ENCODE measurements at places on chromosomes 2 and 18. TPM values are rescaled to one million over a fixed set of nuclear protein-coding genes. Genes with fewer than 3 reads are reported as not detected.
A peak's percentile ranks its signal among the peaks of the same experiment; 100 is the strongest.

DNA sequence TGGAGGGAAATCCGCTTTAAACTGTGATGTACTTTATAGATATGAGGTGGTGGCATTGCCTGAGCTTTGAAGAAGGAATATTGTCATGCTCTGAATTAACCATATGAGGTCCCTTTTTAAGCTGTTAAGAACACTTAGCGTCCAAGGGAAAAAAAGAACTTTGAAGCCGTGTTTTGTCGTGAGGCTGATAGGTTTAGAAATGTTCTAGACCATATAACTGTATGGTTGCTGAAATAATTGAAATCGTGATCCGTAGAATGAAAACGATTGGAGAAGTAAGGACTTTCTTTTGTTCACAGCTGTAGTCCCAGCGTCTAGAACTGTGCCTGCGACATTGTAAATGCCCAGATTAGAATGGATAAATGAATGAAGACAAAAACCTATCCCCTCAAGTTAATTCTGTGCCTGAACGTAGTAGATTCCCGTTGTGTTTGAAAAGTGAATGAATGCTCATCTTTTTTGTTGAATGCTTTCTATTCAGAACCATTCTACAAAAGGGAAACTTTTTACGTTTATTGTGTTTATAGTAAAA, 1.5 kb downstream of the SMCHD1 start:
- H3K27ac ChIP-seq: peak overlapping the region; percentile 98
- peaks cover 5% of the 10 kb centered on the region for H3K36me3 ChIP-seq
- H3K4me3 ChIP-seq: peak overlapping the region; percentile 82
- DNase-seq: no peak
- peaks cover 64% of the 10 kb centered on the region for H3K4me1 ChIP-seq

The KATNAL2 gene
- total RNA-seq: 0.43 TPM

GRCh38 chr2:204743393-204743960, 198.2 kb downstream of the PARD3B start:
- H3K4me1 ChIP-seq: no peaks in the 10 kb centered on the region
- no peaks in the 10 kb centered on the region for H3K27me3 ChIP-seq

The SULT1C3 gene
- not detected for total RNA-seq

DNA sequence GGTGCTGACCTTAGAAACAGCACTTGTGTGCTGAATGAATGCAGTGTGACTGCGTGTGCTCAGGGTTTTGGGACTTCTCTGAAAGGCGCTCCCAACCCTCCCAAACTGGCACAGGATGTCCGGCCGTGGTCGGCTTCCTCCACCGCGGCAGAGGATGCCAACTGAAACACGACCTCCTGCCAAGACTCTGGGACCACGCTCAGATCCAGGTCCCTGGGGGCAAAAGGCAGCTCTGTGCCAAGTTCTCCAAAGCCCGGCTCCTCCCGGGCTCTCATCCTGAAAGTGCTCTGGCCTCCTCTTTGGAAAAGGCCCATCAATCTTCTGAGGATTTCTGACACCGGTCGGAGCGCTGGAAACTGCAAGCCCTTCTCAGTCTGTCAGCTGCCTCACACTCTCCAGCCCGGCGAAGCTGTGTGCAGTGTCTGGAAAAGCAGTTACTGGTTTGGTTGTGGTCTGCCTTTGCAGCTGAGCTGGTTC, 32.3 kb upstream of the ZBTB7C start:
- H3K4me3 ChIP-seq: no peak overlapping the region
- DNase-seq: peak; percentile 70
- H3K27ac ChIP-seq: peak overlapping the region; percentile 62
- H3K27me3 ChIP-seq: peaks cover 43% of the 10 kb centered on the region
- H3K36me3 ChIP-seq: no peaks in the 10 kb centered on the region

The RAPH1 gene
- total RNA-seq: 116 TPM

DNA sequence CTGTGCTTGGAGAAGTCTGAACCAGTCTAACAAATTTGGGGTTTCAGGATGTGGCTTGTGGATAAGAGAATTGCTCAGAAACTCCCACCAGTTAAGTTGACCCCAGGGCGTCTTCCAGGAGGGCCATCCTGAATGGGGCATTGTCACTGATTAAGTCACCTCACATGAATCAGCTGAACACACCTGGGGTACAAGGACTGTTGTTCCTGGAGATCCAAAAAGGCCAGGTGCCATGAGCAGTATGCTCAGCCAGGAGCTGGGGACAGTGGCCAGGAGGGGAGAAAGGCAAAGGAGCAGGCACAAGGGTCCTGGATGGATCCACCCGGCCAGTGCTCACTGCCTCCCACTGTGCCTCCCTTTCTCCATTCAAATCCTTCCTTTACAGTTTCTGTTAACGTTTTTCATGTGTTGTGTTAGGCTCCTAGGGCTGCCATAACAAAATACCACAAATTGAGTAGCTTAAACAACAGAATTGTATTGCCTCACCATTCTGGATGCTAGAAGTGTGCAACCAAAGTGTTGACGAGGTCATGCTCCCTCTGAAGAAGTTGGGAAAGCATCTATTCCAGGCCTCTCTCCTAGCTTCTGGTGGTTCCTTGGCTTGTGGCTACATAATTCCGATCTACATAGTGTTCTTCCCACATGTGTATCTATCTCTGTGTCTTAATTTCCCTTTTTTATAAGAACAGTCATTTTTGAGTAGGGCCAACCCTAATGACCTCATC, 33.4 kb downstream of the TRABD2A start:
- DNase-seq: no peak
- H3K27me3 ChIP-seq: no peaks in the 10 kb centered on the region
- H3K36me3 ChIP-seq: no peaks in the 10 kb centered on the region

GRCh38 chr2:71694501-71695234, 241.3 kb downstream of the DYSF start:
- H3K4me3 ChIP-seq: no peak overlapping the region
- H3K27me3 ChIP-seq: no peaks in the 10 kb centered on the region
- H3K27ac ChIP-seq: no peak overlapping the region
- H3K4me1 ChIP-seq: no peaks in the 10 kb centered on the region
- no peak for DNase-seq

DNA sequence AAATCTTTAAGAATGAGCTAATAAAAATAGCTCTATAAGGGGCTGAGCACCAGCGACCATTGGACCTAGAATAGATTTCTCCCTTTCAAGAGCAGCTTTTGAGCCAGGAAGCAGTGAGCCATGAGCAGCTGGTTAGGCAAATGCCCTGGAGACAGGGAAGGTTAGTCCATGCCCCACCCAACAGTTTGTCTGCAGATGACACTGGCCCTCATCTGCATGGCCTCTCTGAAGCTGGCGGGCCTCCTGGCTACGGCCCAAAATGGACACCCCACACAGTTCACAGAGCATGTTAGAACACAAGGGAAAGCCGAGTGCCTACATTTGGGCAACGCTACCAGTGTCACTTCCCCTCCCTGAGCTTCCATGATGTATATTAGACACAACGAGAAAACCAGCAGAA, 201.1 kb downstream of the MGAT5 start:
- H3K27ac ChIP-seq: no peak overlapping the region
- H3K4me1 ChIP-seq: peaks cover 11% of the 10 kb centered on the region
- no peak for DNase-seq

The SP140 gene
- not detected for total RNA-seq

- H3K36me3 ChIP-seq: no peaks in the 10 kb centered on the region
- H3K4me3 ChIP-seq: no peak overlapping the region
- H3K27me3 ChIP-seq: no peaks in the 10 kb centered on the region
- no peak for DNase-seq
- no peak overlapping the region for H3K27ac ChIP-seq
These were observed 11.4 kb downstream of the EPAS1 start for GRCh38 chr2:46308629-46309028.

- peaks cover 30% of the 10 kb centered on the region for H3K27me3 ChIP-seq
- H3K27ac ChIP-seq: no peak overlapping the region
- H3K4me1 ChIP-seq: no peaks in the 10 kb centered on the region
- H3K36me3 ChIP-seq: no peaks in the 10 kb centered on the region
- no peak overlapping the region for H3K4me3 ChIP-seq
These were observed 7.6 kb upstream of the ADAM23 start for GRCh38 chr2:206435742-206436141.

GRCh38 chr2:187360286-187360685, 87.8 kb downstream of the CALCRL start:
- H3K27me3 ChIP-seq: no peaks in the 10 kb centered on the region
- no peaks in the 10 kb centered on the region for H3K4me1 ChIP-seq
- no peak overlapping the region for H3K4me3 ChIP-seq

- DNase-seq: no peak
- no peak overlapping the region for H3K4me3 ChIP-seq
- H3K27ac ChIP-seq: no peak overlapping the region
- H3K36me3 ChIP-seq: no peaks in the 10 kb centered on the region
- H3K4me1 ChIP-seq: no peaks in the 10 kb centered on the region
- no peaks in the 10 kb centered on the region for H3K27me3 ChIP-seq
These were observed 218.0 kb upstream of the TRIB2 start for GRCh38 chr2:12498704-12499103.

The HNMT gene
- total RNA-seq: 28.0 TPM

GRCh38 chr2:202877699-202878098, 6.1 kb upstream of the ICA1L start:
- H3K36me3 ChIP-seq: peaks cover 39% of the 10 kb centered on the region
- H3K27me3 ChIP-seq: no peaks in the 10 kb centered on the region
- no peak overlapping the region for H3K27ac ChIP-seq
- H3K4me1 ChIP-seq: no peaks in the 10 kb centered on the region
- H3K4me3 ChIP-seq: no peak overlapping the region
- DNase-seq: no peak

- no peaks in the 10 kb centered on the region for H3K36me3 ChIP-seq
- DNase-seq: no peak
- H3K4me3 ChIP-seq: no peak overlapping the region
- no peaks in the 10 kb centered on the region for H3K27me3 ChIP-seq
- no peak overlapping the region for H3K27ac ChIP-seq
- no peaks in the 10 kb centered on the region for H3K4me1 ChIP-seq
These were observed 75.4 kb downstream of the CSRNP3 start for GRCh38 chr2:165544897-165545296.

DNA sequence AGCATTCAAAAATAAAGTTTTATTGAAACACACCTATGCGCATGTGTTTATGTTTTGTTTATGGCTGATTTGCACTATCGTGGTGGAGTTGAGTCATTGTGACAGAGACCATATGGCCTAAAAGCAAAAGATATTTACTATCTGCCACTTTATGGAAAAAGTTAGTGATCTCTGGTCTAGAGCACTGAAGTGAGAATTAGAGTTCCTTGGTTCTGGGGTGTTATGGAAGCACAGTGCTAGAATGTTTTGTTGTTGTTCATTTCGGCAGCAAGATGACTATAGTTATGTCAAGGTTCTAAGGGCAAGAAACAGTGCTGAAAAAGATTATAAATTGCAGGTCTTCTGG, 416.5 kb downstream of the SLC4A3 start:
- no peak overlapping the region for H3K4me3 ChIP-seq
- H3K27ac ChIP-seq: no peak overlapping the region
- no peak for DNase-seq
- no peaks in the 10 kb centered on the region for H3K4me1 ChIP-seq
- peaks cover 6% of the 10 kb centered on the region for H3K27me3 ChIP-seq

The ODC1 gene
- total RNA-seq: 33.0 TPM

The C2orf66 gene
- total RNA-seq: not detected

The ABCA12 gene
- total RNA-seq: 1.8 TPM

- H3K4me3 ChIP-seq: no peak overlapping the region
- H3K36me3 ChIP-seq: no peaks in the 10 kb centered on the region
- no peak overlapping the region for H3K27ac ChIP-seq
- no peak for DNase-seq
- H3K27me3 ChIP-seq: peaks cover 100% of the 10 kb centered on the region
These were observed 5.5 kb downstream of the HOXD8 start for GRCh38 chr2:176135035-176135440.

DNA sequence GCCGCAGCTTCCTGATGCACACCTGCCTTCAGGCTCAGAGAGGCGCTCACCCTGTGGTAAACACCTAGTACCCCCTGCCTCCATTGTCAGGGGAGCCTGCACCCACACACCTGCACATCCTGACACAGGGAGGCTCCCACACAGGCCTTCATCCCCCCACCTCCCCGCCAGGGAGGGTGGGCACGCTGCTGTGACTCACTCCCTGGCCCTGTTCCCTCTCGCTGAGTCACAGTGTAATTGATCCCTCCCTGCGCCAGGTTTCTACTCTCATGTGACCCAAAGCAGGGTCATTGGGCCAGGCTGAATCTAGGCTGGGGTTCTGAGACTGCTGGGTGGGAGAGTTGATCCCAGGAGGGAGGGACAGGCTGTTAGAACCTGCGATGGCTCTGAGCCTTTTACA, 8.5 kb upstream of the CELF4 start:
- no peaks in the 10 kb centered on the region for H3K4me1 ChIP-seq
- H3K27me3 ChIP-seq: peaks cover 72% of the 10 kb centered on the region
- no peak overlapping the region for H3K4me3 ChIP-seq
- H3K27ac ChIP-seq: no peak overlapping the region

The SNED1 gene
- 22.7 TPM for total RNA-seq

- no peaks in the 10 kb centered on the region for H3K36me3 ChIP-seq
- no peak overlapping the region for H3K27ac ChIP-seq
- no peaks in the 10 kb centered on the region for H3K27me3 ChIP-seq
- H3K4me3 ChIP-seq: no peak overlapping the region
- no peaks in the 10 kb centered on the region for H3K4me1 ChIP-seq
These were observed 136.2 kb upstream of the KCNH7 start for GRCh38 chr2:162974771-162975170.

GRCh38 chr2:229376866-229377265, 105.8 kb upstream of the PID1 start:
- no peaks in the 10 kb centered on the region for H3K36me3 ChIP-seq
- H3K4me3 ChIP-seq: no peak overlapping the region
- H3K27ac ChIP-seq: no peak overlapping the region
- H3K27me3 ChIP-seq: no peaks in the 10 kb centered on the region

The CD8B2 gene
- total RNA-seq: not detected

- H3K27me3 ChIP-seq: no peaks in the 10 kb centered on the region
- DNase-seq: no peak
- no peak overlapping the region for H3K4me3 ChIP-seq
These were observed 361.2 kb upstream of the GALNT5 start for GRCh38 chr2:156896294-156896693.

DNA sequence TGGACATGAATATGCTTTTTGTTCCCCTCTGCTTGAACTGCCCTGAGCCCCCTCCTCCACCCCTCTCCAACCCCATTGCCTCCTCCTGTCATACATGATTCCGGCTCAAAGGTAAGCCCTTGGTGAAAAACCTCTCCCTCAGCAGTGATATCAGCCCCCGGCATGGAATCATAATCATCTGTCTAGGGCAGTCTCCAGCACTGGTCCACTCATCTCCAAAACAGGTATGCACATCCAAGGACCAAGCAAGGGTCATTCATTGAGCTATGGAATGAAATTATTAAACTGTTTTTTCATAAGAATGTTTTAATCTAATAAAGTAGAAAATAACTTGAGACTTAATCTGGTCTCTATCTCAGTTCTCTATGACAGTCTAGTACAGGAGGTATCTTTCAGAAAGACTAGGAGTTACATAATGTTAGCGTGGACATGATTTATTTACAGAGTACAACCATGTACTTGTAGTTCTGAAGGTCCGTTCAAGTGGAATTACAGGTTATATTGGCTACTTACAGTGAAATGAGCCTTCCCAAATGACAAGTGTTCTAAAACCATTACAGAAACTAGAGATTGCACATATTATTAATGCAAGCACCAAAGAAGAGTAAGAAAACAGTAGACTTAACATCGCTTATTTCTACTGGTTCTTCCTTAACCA, 75.2 kb downstream of the ACVR1 start:
- no peak overlapping the region for H3K27ac ChIP-seq
- no peaks in the 10 kb centered on the region for H3K27me3 ChIP-seq
- peaks cover 23% of the 10 kb centered on the region for H3K36me3 ChIP-seq
- no peak for DNase-seq
- no peaks in the 10 kb centered on the region for H3K4me1 ChIP-seq

The MBP gene
- 407 TPM for total RNA-seq

The SETBP1 gene
- 40.8 TPM for total RNA-seq
